T-helper 17 cell (primary cell): ENCODE measurements at places on chromosomes 3 and 15.

DNA sequence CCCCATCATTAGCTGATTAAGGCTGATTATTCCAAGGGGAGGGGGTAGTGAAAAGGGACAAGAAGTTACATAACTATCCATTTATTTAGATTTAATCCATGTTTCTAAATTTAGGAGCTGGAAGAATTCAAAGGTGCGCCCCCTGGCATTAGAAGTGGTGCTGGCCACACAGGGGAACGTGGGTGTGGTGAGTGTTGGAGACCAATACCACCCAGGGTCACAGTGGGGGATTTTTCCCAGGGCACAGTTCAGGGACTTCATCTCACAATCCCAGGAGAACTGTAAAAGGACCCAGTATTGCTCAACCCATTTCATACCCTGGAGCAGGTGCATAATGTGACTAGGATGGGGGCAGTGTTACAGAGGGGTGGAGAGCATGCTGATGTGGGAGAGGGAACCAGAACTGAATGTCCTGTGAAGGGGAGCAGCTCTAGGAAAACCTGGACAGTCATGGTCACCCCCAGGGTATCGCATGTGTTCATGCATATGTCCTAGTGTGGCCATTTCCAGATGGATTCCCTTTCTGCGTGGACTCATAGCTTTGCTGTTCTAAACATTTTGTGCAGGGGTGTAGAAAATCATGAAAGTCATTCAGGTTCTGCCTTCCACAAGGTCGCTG lies 110.3 kb downstream of the LSM3 start:
- H3K27me3 ChIP-seq, result peaks cover 23% of the 10 kb centered on the region
- peaks cover 8% of the 10 kb centered on the region for H3K4me1 ChIP-seq
- no peak overlapping the region for H3K27ac ChIP-seq
- no peak for DNase-seq
- H3K36me3 ChIP-seq, result no peaks in the 10 kb centered on the region
- H3K4me3 ChIP-seq, result no peak overlapping the region

DNA sequence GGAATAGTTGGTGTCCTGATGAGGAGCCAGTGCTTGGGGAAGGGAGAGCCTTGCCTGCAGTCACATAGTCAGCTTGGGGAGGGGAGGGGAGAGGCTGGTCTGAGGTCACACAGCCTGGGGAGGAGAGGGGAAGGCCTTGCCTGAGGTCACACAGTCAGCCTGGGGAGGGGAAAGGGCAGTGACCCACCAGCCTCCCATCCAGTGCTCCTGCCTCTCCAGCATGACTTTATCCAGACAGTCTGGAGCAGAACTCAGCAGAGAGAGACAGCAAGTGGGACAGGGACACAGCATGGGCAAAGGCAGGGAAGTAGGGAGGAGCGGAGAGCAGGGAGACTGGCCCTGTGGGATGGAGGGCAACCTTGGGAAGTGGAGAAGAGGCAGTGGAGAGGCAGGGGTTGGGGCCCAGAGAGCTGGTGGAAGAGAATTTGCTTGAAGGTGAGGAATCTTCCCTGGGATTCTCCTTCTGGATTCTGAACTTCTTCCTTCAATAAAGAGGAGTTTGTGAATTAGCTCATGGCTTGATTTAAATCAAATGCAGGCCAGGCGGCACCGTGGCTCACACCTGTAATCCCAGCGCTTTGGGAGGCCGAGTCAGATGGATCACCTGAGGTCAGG lies 64.5 kb downstream of the CORO2B start:
- peaks cover 15% of the 10 kb centered on the region for H3K27me3 ChIP-seq
- no peak overlapping the region for H3K4me3 ChIP-seq
- DNase-seq, result no peak
- peaks cover 3% of the 10 kb centered on the region for H3K4me1 ChIP-seq
- no peaks in the 10 kb centered on the region for H3K36me3 ChIP-seq
- H3K27ac ChIP-seq, result no peak overlapping the region

GRCh38 chr15:57785959-57786358 lies 79.4 kb downstream of the POLR2M start:
- H3K27me3 ChIP-seq, result peaks cover 45% of the 10 kb centered on the region
- DNase-seq, result no peak
- no peak overlapping the region for H3K4me3 ChIP-seq

DNA sequence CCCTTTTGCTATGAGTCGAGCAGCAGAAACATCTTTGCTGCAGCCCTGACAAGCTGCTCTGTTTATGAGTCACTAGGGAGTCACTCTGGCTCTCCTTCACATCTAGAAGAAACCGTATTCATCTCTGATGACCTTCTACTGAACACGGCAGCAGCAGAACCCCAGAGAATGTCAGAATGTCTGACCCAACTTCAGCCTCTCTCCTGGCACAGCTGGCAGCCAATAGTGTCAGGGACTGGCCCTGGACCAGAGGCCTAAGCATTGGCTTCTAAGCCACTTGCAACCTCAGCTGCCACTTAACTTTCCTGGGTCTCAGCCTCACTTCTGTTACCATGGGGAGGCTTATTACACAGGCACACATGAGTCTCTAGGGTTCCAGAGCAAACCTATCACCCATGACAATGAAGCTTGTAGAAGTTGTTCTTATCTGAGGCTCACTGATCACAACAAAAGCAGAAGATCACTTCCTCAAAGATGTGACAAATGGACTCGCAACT lies 184.1 kb upstream of the TLE3 start:
- H3K4me3 ChIP-seq, result no peak overlapping the region
- H3K36me3 ChIP-seq, result no peaks in the 10 kb centered on the region
- peaks cover 6% of the 10 kb centered on the region for H3K27me3 ChIP-seq

GRCh38 chr3:110062716-110063115 lies 725.4 kb upstream of the DPPA4 start:
- no peak overlapping the region for H3K27ac ChIP-seq
- H3K4me3 ChIP-seq, result no peak overlapping the region
- no peak for DNase-seq
- no peaks in the 10 kb centered on the region for H3K36me3 ChIP-seq

DNA sequence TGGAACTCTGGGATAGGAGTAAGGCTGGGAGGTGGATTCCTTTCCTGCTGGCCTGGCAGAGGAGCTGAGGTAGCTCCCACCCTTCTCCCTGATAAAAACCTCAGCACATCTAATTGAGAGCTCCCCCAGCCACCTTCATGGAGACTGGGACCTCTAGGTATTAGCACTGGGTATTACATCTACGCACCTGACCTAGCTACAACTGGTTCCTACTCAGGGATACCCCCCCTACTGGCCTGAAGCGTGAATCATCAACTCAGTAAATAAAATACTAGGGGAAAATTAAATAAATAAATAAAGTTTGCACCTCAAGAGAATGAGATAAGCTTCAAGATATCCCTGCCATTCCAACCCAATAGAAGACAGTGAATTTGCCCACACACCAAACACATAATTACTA lies 140.4 kb downstream of the NEK10 start:
- no peak overlapping the region for H3K27ac ChIP-seq
- no peaks in the 10 kb centered on the region for H3K27me3 ChIP-seq
- DNase-seq, result no peak
- H3K36me3 ChIP-seq, result no peaks in the 10 kb centered on the region
- no peak overlapping the region for H3K4me3 ChIP-seq

- peaks cover 5% of the 10 kb centered on the region for H3K27me3 ChIP-seq
- H3K4me1 ChIP-seq, result peaks cover 15% of the 10 kb centered on the region
- DNase-seq, result no peak
- no peaks in the 10 kb centered on the region for H3K36me3 ChIP-seq
- no peak overlapping the region for H3K4me3 ChIP-seq
Observed at GRCh38 chr3:71870966-71871512, 86.1 kb upstream of the PROK2 start.

GRCh38 chr15:39622660-39623516 lies 42.0 kb downstream of the THBS1 start:
- no peak for DNase-seq
- peaks cover 45% of the 10 kb centered on the region for H3K4me1 ChIP-seq
- H3K36me3 ChIP-seq, result peaks cover 3% of the 10 kb centered on the region
- peak overlapping the region; percentile 97 for H3K27ac ChIP-seq
- no peaks in the 10 kb centered on the region for H3K27me3 ChIP-seq
- H3K4me3 ChIP-seq, result peak overlapping the region; percentile 15

DNA sequence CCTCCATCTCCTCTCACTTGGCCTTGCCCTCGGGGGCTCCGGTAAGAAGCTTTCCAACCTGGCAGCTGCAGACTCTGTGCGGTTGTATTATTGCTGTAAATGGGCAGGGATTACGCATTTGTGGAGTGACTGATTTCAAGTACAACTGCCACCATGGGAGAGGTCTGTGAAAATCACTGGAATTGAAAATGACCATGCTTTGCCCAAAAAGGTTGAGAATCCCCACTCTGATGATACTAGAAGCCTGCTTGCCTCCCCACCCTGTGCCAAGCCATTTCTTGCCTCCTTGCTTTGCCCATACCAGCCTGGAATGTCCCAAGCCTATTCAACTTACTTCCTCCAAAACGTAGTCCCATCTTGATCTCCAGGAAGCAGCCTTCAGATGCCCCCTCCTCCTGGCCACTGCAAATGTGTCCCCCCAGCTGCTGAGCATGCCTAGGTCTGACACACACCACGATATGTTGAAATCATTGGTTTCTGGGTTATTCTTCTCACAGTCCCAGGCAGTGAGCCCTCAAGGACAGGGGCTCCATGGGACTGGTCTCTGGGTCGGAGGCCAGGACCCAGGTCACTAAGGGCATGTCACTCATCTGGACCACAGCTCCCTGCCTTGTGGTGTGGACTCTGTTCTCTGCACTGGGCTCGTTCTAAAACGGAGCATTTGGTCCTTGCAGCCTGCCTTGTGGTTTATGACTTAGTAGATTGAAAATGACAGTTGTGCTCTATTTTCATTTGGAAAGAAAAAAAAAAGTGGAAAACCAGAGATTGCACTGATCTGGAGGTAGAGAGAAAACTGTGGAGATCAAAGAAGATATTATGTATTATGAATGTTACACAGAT lies 42.9 kb downstream of the SMAD3 start:
- peaks cover 70% of the 10 kb centered on the region for H3K4me1 ChIP-seq
- peaks cover 10% of the 10 kb centered on the region for H3K36me3 ChIP-seq

DNA sequence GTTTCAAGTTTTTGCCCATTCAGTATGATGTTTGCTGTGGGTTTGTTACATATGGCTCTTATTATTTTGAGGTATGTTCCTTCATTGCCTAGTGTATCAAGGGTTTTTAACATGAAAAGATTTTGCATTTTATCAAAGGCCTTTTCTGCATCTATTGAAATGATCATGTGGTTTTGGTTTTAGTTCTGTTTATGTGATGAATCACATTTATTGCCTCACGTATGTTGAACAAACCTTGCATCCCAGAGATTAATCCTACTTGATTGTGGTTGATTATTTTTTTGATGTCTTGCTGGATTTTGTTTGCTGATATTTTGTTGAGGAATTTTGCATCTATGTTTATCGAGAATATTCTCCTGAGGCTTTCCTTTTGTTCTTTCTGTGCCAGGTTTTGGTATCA lies 39.4 kb downstream of the TMCO5A start:
- H3K36me3 ChIP-seq, result no peaks in the 10 kb centered on the region
- H3K27ac ChIP-seq, result no peak overlapping the region
- DNase-seq, result no peak
- no peaks in the 10 kb centered on the region for H3K4me1 ChIP-seq

DNA sequence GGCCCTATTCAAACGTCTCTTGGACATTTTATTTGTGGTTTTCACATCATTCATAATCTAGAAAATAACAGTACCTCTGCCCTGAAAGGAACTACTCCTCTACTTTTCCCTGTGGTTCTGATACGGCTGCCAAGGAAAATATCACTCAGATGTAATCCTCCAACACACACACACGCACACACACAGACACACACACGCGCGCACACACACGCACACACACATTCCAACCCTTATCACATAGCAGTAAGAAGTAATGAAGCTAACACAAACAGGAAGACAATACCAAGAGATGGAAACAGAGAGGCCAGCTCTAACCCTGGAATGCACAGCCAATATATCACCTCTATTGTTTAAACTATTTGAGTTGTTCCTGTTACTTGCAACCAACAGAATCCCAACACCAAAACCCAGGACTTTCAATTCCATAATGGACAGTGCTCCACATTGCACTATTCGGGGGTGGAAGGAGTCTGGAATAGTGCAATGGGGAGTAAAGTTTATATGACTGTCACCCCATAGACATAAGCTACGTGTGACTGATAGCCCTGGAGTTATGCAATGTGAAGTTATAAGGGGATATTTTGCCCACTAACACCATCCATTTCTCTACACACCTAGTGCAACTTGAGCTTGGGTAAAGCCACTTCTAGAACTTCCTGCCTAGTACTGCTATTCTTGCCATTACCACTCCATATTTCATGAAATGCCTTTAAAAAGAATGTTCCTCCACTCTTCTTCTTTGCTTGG lies 71.3 kb upstream of the FNDC3B start:
- H3K27me3 ChIP-seq, result no peaks in the 10 kb centered on the region
- no peak overlapping the region for H3K4me3 ChIP-seq
- DNase-seq, result no peak
- H3K36me3 ChIP-seq, result no peaks in the 10 kb centered on the region

DNA sequence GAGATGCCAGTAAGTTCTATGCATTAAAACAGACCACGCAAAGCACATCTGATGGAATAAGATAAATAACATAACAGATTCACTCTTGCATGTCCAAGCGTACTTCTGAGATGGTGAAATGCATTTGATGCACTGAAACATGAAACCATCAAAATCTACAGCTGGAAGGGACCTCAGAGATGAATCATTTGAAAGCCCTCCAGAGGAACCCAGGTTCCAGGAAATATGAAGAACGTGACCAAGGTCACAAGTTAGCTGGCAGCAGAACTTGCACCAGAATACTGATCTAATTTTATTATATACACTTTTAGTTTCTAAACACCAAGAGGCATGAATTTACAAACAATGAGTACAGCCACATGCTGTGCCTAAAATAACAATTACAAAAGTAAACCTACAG lies 957.1 kb downstream of the FHIT start:
- no peaks in the 10 kb centered on the region for H3K4me1 ChIP-seq
- no peaks in the 10 kb centered on the region for H3K36me3 ChIP-seq
- DNase-seq, result no peak
- no peak overlapping the region for H3K4me3 ChIP-seq
- H3K27ac ChIP-seq, result no peak overlapping the region

GRCh38 chr3:168497741-168498140 lies 402.0 kb upstream of the GOLIM4 start:
- no peak for DNase-seq
- no peaks in the 10 kb centered on the region for H3K4me1 ChIP-seq

DNA sequence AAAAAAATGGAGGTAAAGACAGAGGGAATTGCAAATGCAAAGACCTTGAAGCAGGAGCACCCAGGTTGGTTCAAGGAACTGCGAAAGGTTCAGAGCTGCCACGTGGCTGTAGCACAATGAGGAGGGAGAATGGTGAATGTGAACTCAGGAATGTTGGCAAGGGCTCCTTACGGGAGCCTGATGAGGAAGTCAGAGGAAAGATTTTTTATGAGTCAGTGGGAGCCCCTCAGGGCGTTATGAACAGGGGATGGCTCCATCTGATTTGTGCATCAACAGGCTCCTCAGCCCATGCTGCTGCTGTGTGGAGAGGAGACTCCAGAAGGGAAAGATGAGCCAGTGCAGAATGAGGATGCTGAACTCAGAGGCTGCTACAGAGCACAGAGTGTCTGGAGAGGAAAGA lies 194.4 kb downstream of the ARRDC4 start:
- H3K4me3 ChIP-seq, result no peak overlapping the region
- DNase-seq, result no peak
- H3K36me3 ChIP-seq, result no peaks in the 10 kb centered on the region
- H3K4me1 ChIP-seq, result peaks cover 4% of the 10 kb centered on the region

GRCh38 chr15:39135989-39136388 lies 444.9 kb upstream of the THBS1 start:
- no peaks in the 10 kb centered on the region for H3K4me1 ChIP-seq
- DNase-seq, result no peak
- H3K36me3 ChIP-seq, result peaks cover 3% of the 10 kb centered on the region

- peaks cover 12% of the 10 kb centered on the region for H3K4me1 ChIP-seq
- DNase-seq, result no peak
- no peak overlapping the region for H3K4me3 ChIP-seq
- H3K27ac ChIP-seq, result peak overlapping the region; percentile 99
- H3K27me3 ChIP-seq, result no peaks in the 10 kb centered on the region
Observed at GRCh38 chr3:128128251-128128650, 4.6 kb upstream of the RUVBL1 start.
